ENCODE measurements at places on chromosomes 7 and 10.

- DNase-seq = no peak
Measured at GRCh38 chr7:14271441-14271840, 282.0 kb upstream of the ETV1 start.

DNA sequence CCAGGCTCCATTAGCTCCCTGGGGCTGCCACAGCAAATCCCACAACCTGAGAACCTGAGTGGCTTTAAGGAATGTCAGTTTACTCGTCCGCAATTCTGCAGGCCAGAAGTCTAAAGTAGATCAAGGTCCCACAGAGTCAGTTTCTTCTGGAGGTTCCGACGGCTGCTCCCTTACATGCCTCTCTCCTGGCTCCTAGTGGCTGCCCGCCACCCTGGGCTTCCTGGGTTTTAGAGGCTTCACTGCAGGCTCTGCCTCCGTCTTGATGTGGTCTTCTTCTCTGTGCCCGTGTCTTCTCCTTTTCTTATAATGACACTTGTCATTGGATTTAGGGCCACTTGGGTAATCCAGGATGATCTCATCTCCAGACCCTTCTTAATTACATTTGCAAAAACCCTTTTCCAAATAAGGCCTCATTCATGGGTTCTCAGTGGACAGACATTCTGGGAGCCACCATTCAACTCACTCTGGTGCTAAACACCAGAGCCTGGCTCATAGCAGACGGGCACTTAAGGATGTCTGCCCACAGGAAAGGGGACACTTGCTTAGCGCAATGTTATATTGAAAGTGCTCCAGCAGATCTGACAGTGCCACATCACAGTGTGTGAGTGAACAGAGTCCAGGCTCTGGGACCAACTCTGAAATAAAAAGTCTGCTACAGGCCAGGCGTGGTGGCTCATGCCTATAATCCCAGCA is 77.6 kb downstream of the VWC2 start:
- no peak for DNase-seq

GRCh38 chr7:158160199-158160598 is 427.4 kb downstream of the PTPRN2 start:
- no peak for DNase-seq

DNA sequence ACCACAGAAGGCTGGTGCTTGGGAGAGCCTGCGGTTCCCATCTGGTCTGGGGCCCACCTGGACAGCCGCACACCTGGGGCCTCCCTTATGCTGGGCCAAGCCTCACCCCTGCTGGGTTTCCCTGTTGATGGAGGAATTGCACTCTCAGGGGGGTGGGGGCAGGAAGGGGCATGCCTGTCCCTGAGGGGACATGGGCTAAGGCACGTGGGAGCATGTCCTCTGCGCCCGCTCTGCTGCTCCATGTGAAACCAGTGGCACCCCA is 43.4 kb downstream of the OAT start:
- DNase-seq = no peak

- DNase-seq = no peak
Measured at GRCh38 chr7:84823530-84823929, 363.3 kb downstream of the SEMA3D start.

- no peak for DNase-seq
Measured at GRCh38 chr10:132247943-132248342, 59.8 kb downstream of the STK32C start.
